CD4-positive, alpha-beta T cell treated with Interleukin-4 for 1 hour (primary cell): ENCODE measurements at places on chromosomes 11 and 22.

DNA sequence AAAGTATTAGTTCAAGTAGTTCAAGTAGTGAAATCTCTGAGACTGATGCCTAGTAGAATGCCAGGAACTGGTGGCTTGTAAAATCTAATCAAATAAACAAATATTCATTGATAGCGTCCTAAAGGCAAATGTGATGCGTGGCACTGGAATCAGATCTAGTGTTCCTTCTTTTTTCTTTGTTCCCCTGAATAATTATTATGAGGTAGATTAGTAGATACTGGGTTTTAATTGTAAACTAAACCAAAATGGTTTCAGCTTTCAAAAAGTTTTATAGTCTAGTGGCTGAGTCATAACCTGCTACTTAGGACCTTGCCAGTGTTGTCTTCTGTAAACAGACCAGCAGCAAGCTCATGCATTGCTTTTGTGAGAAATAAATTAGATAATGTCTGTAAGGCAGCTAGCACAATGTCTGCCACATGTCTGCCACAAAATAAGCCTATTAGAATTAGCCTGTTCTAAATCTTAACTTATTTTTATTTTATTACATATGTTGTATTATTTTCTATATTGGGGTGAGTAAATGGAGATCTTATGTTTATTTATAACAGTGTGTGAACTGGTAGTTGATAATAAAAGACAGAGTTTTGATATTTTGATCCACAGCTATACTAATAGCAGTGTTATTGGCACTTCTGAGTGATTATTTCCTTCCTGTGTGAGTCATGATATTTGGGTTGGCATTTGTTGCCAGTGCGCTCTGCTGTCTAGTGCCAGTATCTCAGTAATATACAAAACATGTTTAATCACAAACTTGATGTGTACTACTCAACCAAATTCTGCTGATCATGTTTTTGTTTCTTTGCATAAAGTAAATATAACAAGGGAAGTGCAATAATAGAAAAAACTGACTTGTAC lies 135.7 kb downstream of the TMEM135 start:
- peak; percentile 6 for DNase-seq

DNA sequence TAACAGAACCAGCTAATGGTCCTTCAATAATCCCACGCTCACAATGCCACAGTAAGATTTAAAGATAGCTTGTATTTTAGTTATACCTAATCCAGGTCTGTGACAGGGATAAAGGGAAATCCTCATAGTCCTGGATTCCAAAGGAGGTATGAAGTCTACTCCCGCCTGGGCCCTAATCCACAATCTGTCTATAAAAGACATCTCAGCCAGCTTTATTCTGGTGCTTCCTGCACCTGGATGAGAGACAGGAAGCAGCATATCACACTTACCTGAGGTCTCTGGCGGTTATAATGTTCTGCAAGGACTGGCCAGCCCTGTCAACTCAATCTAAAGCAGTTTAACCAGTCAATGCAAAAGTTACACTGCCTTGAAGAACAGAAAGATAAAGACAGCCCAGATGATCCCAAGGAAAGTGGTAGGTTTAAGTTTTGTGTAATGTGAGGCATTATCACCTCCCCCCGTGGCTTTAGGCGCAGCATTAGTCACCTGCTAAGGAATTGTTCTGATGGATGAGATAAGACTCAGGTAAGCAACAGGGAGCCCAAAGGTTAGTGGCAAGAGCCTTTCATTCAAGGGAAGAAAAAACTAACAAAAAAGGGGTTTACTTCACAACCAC lies 57.6 kb downstream of the PLEKHA7 start:
- DNase-seq, result no peak

DNA sequence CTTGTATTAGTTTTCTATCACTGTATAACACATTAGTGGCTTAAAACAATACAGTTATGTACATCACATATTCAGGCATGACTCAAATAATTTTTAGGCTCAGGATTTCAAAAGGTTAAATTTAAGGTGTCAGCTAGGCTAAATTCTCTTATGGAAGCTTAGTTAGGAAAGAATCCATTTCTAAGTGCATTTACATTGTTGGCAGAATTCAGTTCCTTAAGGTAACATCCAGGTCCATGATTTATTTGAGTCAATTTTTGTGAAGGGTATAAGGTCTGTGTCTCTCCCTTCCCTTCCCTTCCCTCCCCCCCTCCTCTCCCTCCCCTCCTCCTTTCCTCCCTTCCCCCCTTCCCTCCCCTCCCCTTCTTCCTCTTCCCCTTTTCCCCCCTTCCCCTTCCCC lies 399.0 kb upstream of the CNTN5 start:
- no peak for DNase-seq

DNA sequence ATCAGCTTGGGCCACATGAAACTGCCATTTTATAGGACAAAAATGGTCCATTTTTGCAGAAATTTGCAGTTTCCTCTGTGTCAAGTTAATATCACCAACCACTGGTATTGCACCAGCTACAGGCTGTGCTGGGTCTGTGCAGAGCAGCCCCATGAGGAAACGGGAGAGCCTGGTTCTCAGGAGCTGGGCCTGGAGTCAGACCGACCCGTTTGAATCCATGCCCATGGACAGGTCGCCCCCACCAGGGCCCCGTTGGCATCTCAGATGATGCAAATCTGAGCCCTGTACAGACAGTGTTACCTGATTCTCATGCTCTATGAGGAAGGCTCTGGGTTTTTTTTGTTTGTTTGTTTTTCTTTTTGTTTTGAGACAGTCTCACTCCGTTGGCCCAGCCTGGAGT lies 9.8 kb upstream of the SEC14L6 start:
- DNase-seq, result no peak

GRCh38 chr11:120184371-120184945 lies 26.4 kb upstream of the OAF start:
- no peak for DNase-seq

DNA sequence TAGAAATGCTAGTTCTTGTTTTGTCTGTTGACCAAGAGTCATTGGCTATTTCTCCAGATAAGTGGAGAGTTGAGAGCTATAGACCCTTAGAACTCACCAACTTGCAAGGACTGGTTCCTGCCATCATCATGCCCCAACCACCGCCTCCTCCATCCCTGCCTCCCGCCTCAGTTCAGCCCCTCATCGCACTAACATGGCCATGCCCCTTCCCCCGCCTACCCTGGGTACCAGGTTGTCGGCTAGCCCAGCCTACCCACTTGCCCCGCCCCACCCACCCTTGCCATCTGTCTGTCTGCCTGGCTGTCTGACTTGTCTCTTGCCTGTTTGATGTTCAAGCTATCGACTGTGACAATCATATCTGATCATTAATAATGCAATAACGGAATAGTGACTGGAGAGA lies 154.1 kb downstream of the TRIM29 start:
- DNase-seq, result no peak

GRCh38 chr11:82895437-82896091 lies 4.7 kb downstream of the PRCP start:
- DNase-seq, result peak; percentile 47

DNA sequence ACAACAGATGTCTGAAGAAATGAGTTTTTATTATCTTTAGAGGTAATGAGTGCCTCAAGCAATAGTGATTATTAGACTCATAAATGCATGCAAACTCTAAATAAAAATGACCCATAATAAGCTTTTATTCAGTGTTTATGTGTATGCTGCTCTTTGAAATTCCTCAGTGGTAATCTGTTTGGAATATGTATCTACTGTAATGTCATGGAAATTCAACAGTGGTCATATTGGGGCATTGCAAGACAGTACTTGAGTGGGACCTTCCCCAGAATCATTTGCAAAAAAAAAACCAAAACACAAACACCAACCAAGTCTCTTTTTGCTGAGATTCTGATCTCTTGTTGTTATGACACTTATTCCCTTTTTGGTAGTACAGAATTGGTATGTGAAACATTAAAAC lies 35.0 kb downstream of the DNAJC24 start:
- no peak for DNase-seq

DNA sequence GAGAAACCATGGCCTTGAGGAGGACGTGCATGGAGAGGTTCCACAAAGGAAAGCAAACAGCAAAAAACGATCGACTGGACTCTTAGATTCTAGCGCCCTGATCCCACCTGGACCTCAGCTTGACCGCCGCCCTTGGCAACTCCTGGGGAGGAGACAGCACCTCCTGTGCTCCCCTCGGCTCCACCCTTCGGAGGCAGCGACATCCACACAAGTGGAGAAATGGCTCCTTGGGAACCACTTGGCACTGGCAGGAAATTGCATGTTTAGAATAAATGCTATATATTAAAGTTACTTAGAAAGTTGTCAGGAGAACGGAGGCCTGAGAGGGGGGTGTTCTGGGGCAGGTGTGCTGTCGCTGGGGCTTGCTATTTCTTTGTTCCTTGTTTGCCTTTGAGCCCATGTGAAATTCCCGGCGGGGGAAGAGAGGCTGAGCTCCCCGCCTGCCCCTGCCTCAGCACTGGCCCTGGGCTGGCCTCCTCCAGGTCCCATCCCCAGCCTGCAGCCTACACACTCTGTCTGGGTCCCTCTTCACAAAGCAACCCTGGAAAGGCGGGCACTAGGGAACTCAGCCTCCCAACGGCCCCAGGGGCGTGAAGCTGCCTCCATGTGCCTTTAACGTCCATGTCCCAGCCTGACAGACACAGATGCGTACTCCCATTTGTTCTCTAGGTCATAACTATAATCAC lies 395.3 kb downstream of the BRD1 start:
- no peak for DNase-seq

DNA sequence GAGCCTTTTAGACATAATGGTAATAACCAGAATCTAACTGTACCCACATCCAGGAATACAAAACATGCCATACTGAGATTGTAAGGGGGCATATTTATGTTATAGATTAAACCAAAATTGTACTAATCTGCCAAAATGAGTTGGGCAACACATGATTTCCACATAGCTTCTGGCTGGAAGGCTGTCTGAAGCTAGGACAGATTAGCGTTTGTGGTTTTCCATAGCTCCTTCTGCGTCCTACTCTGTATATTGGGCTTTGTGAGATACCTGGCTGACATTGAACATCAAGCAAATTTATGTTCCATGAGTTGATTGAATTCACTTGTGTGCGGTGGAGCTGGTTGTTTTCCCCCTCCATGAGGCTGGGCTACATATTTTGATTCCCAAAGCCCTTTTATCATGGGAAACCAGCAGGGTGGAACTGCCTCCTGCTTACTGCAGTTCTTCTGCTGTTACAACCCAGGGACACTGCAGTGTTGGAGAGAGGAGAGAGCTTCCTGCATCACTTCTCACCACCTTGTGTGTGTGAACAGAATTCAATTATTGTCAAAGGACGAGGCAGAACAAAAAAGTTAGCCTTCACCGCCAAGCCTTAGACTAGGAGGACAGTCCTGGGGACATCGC lies 114.9 kb downstream of the C11orf91 start:
- no peak for DNase-seq

GRCh38 chr11:41005986-41006385 lies 453.5 kb downstream of the LRRC4C start:
- DNase-seq, result no peak

DNA sequence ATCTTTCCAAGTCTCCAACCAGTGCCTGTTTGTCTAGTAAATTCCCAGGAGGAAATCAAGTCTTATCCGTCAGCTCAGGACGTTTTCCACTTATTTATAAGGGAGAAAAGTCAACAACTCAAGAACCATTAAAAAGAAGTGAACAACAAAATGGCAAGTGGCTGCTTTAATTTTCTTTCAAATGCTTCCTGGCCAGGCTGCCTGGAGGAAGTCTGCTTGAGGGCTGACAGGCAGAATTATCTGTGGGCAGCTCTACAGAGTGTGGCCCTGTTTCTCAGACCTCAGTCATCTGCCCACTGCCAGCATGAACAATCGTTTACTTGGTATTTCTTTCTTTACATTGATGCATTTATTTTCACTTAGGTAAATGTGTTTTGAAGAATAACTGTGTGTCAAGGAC lies 281.9 kb upstream of the ISX start:
- DNase-seq, result no peak

DNA sequence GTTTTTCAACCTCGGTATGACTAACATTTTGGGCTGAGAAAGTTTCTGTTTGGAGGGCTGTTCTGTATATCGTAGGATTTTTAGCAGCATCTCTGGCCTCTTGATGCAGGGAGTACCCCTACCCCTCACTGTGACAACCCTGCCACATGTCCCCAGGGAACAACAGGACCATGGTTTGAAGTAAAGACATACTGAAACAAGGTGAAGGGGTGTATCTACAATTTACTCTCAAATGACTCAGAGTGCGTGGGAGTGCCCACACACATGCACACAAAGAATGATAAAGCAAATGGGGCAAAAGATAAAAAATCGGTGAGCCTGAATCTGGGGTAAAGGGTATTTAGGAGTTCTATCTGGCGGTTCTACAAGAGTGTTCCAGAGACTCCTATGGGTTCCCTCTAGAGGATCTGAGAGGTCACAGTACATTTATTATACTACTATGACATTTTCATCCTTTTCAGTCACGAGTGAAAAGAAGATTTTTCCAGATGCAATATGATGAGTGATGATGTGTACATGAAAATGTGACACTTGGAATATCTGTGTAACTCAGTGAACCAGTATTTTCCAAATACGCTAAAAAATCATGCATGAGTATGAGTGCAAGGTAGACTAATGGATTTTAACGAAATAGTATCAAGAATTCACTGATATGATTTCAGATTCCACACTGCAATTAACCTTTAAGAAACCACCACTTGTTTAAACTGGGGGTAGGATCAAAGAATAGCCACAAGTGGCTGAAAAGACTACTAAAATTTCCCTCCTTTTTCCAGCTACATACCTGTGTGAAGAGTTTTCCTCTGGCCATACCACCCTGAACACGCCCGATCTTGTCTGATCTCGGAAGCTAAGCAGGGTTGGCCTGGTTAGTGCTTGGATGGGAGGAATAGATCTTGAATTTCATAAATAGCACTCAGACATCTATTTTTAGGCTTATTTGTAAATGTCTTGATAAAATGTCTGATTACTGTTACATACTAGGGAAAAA lies 56.3 kb upstream of the YPEL1 start:
- no peak for DNase-seq

- DNase-seq, result no peak
Observed at GRCh38 chr11:70522593-70523311, 124.4 kb downstream of the CTTN start.

DNA sequence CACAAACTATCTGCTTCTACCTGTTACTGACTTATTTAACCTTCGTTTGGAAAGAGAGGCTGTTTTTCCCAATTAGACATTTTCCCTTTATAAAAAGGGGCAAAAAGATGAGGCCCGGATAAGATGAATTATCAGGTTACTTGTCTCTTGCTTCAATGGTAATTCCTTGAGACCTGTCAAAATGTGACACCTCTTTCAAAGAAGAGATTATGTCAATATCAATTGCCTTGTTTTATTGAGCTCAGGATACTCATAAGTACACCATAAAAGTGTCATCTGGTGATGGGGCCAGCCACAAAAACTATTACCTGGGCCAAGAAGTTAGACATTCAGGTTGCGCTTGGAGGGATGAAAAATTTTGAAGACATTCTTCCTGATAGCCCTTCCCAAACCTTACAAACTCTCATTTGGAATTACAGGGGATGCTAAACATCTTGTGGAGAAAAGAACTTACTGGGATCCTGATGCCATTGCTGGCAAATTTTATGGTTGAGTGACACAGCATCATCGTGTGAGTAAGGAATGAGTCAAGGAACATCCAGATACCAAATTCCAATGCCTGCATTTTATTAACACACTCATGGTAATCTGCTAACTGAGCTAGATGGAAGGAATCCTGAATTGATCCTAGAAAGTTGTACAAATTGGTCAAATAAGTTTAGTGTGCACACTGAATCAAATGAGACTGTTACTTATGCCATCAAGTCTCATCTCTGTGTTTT lies 1071.2 kb downstream of the LRRC4C start:
- DNase-seq, result no peak
